ACHN (cell line): ENCODE measurements at places on chromosomes 6 and 20.

DNA sequence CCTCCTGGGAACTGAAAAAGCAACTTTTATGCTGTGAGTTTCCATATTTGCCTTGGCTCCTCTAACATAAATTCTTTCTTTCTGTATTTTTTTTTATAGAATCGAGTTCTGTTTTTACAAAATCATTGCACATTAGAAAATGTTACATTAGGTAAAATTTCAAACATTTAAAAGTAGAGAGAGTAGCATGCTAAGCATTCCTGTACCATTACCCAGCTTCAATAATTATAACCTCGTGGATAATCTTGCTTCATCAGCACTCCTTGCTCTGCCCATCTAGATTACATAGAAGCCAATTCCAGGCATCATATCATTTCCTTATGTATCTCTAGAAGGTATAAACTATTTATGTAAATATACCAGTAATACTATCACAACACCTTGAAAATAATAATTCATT, 15.4 kb upstream of the FBXO30 start:
- no peak for DNase-seq

GRCh38 chr20:57557926-57558613, 2.8 kb upstream of the PCK1 start:
- DNase-seq: no peak

- DNase-seq: no peak
These were observed 66.4 kb upstream of the THBS2 start for GRCh38 chr6:169320013-169320412.

DNA sequence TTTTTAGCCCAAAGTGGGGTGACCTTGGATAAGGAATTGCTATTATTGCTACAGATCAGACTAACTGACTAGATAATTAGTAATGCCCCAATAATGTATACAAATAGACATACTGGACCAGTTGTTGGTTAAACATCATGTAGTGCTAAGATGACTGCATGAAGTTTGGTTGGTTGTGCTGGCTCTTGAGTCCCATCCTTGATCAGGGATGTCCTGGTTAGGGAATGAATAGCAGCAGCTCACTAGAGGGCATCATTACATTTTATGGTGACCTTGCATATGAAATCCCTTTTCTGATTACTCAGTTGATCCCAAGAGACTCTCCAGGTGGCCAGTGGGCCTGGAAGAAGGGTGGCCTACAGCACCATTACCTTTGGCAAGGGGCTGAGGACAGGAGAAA, 10.9 kb downstream of the TPBG start:
- DNase-seq: no peak

DNA sequence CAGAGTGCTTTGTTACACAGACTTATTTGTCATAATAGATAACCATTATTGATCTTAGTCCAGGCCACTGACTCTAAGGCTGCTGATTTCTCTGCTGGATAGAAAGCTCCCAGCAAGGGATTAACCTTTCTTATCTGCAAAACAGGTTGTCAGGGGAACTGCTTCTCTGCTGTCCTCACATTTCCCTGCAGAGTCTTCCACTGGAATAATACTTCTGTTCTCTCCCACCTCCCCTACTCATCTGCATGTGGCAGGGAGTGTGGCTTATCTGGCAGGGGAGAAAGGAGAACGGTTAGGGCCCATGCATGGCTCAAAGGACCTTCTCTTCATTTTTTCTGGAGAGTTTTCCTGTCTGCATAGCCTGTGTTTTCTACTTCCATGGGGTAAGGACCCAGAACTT, 86.2 kb downstream of the LAMP5 start:
- DNase-seq: no peak

DNA sequence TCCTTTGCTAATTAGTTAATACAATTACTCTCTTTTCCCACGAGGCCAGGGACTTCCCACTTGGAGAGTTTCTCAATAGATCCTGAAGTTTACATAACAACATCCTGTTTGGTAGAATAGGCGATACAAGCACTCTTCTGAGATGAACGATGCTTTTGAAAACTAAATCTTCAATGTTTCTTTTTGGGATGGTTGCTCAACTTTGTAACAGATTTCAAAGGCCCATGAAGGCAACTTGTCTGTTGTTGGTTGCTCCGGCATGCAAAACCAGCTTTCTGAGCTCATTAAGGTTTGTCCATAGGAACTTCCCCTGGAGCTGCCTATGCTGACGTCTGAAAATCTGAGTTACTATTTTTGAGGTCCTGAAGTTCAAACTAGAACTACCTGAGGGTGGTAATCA, 25.9 kb upstream of the ROS1 start:
- DNase-seq: no peak

DNA sequence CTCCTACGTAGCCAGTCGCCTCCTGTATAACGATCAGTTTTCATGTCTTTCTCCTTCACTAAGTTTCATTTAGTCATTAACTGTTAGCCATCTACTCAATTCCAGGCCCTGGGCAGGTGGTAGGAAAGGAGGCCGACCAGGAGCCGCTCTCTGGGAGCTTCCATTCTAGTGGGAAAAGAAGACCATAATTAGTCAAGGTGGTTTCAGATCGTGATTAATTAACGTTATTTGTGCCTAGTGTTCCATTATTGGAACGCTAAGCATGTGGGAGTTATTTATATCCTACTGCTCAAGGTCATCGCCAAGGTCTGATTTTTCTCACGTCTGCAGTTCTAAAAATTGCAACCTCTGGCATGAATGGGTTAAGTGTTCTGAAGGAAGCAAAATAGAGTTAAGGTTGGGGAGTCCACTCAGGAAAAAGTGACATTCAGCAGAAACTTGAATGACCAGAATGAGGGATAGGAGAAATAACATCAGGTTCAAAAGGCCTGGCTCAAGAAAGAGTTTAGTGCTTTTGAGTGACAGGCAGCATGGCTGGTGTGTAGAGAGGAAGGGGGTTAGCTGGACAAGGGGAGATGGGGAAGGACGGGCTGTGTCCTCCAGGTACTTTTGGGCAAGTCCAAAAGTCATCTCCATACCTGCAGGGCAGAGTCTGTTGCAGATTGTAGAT, 812 bp downstream of the SLC9A8 start:
- no peak for DNase-seq

- DNase-seq: no peak
These were observed 708 bp downstream of the NRN1 start for GRCh38 chr6:6006006-6006427.

- peak; percentile 17 for DNase-seq
These were observed 642.6 kb downstream of the KIF16B start for GRCh38 chr20:15930311-15931305.

DNA sequence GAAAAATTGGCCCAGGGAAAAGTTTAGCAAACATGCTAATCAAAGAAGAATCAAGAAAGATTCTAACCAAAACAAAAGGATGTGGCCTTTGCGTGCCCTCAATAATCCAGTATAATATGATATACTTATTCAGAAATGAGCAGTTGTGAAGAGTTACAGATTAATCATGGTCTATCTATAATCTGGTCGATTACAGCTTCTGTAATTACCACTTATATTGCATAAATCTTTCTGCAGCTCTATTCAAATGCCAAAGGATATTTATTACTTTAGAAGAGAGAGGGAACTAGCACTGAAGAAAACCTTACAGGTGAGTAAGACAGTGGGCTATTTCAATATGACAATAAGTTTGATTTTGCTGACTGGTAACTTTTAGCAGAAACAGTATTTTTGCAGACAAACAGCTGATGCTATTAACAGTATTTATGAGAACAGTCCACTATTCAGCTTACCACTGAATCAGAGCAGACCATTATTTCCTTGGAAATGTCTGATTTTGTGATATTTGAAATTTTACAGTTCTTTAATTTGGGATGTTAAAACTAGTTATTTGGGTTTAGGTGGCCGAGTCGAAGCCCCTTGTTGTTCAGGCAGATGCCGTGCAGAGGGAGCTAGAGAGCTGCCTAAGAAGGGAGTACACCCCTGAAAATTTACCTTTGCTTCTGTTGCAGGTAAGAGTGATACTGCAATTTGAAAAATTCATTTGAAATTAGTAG, 92.2 kb downstream of the CEP57L1 start:
- DNase-seq: peak; percentile 45

GRCh38 chr6:131721161-131721560, 10.3 kb upstream of the CTAGE9 start:
- DNase-seq: peak; percentile 4

GRCh38 chr20:51757226-51757625, 11.0 kb downstream of the ATP9A start:
- no peak for DNase-seq

GRCh38 chr6:82013561-82014530, 233.7 kb downstream of the IBTK start:
- no peak for DNase-seq

- no peak for DNase-seq
These were observed 130.9 kb downstream of the SULF2 start for GRCh38 chr20:47654370-47654769.

DNA sequence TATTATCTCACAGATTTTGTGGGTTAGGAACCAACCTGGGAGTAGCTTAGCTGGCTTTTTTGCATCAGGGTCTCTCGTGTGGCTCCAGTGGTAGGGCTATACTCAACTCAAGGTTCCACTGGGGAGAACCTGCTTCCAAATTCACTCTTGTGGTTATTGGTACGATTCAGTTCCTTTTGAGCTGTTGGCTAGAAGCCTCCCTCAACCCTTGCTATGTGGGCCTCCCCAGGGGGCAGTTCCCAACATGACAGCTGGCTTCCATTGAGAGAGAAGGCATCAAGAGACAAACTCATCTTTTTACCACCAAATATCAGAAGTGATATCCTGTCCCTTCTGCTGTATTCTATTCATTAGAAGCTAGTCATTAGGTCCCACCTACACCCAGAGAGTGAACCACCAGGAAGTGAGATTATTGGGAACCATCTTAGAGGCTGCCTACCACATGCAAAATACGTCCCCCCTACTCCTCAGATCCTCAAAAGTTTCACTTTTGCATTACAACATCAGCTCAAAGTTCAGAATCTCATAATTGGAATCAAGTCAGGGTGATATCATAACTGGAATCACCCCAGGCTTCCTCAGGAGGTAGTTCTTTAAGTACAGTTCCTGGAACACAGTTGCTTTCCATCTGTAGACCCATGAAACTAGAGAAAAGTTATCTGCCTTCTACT, 30.9 kb downstream of the MKKS start:
- no peak for DNase-seq

DNA sequence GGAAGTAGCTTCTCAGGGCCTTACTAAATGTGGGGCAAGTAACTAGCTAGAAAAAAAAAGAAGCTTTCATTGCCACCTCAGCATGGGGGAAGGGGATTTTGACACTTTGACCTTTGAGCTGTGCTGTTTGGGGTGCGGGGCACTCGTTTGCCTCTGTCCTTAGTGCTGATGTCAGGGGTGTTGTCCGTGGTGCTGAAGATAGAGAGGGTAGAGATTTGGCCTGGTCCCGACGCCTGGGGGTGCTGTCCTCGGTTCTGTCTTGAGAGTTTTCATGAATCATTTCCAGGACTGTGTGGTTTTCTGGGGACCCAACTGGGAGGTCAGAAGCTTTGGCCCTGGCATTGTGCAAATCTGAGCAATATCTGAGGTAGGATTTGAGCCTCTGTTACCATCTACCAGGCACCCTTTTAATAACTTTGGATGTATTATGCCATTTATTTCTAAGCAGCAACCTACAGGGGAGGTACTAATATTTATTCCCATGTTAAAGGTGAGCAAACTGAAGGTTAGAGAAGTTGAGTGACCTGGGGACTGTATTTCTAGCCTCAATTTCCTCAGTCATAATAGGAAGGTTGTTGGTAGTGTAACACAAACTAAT, 78.0 kb downstream of the DLGAP4 start:
- peak; percentile 67 for DNase-seq

DNA sequence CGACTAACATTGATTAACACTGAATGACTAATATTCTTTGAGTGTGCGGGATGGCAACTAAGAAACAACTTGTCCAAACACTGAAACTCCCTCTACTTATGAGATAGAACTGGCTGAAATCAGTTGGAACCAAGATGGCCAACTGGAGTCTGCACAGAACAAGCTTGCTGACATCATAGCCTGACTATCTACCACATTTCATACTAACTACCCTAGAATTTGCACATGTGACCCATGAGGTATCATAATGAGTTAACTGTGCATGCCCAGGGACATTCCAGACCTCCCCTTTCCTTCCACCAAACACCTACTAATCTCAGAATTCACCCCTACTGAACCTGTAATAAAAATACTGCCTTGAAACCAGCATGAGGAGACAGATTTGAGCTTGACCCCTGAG, 43.2 kb downstream of the PHIP start:
- no peak for DNase-seq

- DNase-seq: no peak
These were observed 27.9 kb downstream of the ADRM1 start for GRCh38 chr20:62330576-62331317.

DNA sequence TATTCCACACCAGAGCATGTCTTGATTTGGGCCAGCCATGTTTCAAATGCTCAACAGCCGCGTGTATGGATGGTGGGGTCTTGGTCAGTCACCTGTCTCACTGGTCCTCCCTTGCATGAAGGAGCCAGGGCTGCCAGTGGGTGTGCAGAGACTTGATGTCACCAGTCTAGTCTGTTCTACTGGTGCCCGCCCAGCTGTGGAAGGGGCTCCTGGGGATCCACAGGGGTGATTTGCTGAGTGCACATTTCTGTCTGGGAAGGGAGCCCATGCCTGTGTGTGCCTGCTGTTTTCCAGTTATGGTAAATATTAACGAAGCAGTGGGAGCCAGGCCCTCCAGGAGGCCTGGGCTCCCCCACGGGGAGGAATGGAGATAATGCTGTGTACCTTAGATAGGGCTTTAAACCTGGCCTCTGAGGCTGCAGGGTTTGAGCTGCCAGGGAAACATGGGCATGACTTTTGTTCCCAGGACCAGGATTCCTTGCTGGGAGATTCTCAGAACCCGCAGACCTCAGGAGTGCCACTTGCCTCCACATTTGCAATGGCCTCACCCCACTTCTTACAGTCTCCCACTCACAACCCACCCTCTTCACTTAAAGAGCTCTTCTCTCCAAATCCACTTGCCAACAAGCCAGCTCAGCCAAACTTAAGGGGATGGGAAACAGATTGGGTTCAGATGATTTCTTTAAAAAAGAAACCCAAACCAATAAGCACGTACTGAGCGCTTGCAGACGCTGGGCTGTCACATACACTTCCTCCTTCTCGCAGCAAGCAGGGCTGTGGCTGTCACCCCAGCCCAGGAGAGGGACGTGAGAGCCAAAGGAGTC, 54.1 kb downstream of the VEGFA start:
- DNase-seq: peak; percentile 55

GRCh38 chr20:61640131-61640870, 388.2 kb downstream of the CDH4 start:
- no peak for DNase-seq

GRCh38 chr6:18893540-18894269, 506.6 kb downstream of the RNF144B start:
- DNase-seq: no peak
